Glutamatergic neuron (in vitro differentiated cells): ENCODE measurements at places on chromosomes 13 and 19. TPM values are rescaled to one million over a fixed set of nuclear protein-coding genes. Genes with fewer than 3 reads are reported as not detected.

The GJB2 gene
- total RNA-seq = not detected

DNA sequence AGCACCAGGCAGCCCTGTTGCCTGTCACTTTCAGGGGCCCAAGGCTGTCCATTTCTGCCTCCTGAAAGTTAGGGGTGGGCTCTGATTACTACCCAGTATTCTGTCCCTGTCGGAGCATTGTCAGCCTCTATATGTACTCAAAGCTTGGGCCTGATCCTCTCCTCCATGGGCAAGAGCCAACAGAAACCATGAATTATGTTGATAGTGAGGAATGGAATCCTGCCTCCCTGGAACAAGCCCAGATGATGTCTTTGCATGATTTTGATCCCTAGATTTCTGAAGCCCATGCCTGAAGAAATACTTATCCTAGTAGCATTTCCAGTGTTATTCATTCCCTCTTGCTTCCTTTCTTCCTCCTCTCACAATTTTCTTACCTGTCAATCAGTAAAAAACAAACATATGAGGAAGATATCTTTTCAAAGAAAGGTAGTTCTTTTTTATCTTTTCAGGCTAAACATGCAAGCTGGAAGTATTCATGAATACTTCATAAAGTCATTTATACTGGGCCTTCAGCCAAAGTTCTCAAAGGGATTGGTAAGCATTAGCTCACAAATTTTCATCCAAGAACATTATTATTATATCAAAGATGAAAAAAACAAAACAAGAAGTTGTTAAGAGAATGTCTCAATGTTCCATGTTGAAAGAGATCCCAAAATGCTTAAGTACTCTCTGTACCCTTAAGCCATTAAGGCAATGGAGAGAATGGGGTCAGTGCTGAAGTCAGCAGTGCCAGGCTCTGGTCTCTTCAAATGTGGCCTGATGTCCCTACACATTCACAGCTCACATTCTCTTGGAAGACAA is 171.7 kb downstream of the NHLRC3 start:
- no peaks in the 10 kb centered on the region for H3K4me1 ChIP-seq
- no peaks in the 10 kb centered on the region for H3K27me3 ChIP-seq
- DNase-seq = no peak

The LRRC63 gene
- total RNA-seq = not detected

DNA sequence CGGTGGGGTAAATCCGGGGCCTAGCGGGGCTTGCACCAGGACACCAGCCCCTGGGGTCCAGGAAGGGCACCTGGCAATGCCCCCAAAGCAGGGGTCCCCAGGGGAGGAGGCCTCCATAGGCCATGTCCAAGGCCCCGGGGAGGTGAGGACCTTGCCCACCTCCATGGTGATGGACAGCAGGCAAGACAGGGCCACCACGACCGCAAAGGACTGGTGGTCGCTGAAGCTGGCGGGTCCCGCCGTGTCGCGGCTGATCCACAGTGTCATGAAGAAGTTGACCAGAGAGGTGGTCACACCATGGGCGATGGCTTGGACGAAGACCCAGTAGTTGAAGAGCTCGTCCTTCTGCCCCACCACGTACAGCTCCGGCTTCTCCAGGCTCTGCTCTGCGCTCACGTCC is 26.8 kb downstream of the ATP8B3 start:
- H3K27me3 ChIP-seq = peaks cover 6% of the 10 kb centered on the region
- no peaks in the 10 kb centered on the region for H3K36me3 ChIP-seq
- no peak overlapping the region for H3K27ac ChIP-seq
- no peak for DNase-seq
- peaks cover 4% of the 10 kb centered on the region for H3K4me1 ChIP-seq

GRCh38 chr19:7478173-7478842 is 10.5 kb downstream of the PEX11G start:
- no peak overlapping the region for H3K4me3 ChIP-seq
- peaks cover 2% of the 10 kb centered on the region for H3K27me3 ChIP-seq
- DNase-seq = no peak
- H3K4me1 ChIP-seq = peaks cover 11% of the 10 kb centered on the region
- H3K27ac ChIP-seq = no peak overlapping the region
- no peaks in the 10 kb centered on the region for H3K36me3 ChIP-seq

The IL11 gene
- total RNA-seq = 18.1 TPM

DNA sequence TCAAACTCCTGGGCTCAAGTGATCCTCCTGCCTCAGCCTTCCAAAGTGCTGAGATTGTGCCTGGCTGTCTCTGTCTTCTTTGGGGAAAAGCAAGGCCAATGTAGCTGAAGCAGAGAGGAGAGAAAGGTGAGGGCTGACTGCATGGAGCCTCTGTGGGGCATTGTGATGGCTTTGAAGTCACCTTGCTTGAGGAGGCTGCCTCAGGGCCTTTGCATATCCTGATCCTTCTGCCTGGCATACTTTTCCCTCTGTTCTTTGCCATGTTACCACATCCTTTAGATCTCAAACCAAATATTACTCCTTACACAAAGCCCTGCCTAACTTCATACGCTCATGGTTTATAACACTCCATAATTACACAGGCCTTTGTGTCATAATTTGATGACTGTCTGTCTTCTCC is 9.4 kb upstream of the PPP5C start:
- H3K4me3 ChIP-seq = no peak overlapping the region
- peaks cover 2% of the 10 kb centered on the region for H3K4me1 ChIP-seq
- H3K27ac ChIP-seq = no peak overlapping the region
